ENCODE measurements at places on chromosomes 4 and X.

- no peak for DNase-seq
Observed at GRCh38 chrX:38287674-38288073, 39.6 kb downstream of the RPGR start.

- no peak for DNase-seq
Observed at GRCh38 chrX:137565318-137565904, 516 bp upstream of the ZIC3 start.

DNA sequence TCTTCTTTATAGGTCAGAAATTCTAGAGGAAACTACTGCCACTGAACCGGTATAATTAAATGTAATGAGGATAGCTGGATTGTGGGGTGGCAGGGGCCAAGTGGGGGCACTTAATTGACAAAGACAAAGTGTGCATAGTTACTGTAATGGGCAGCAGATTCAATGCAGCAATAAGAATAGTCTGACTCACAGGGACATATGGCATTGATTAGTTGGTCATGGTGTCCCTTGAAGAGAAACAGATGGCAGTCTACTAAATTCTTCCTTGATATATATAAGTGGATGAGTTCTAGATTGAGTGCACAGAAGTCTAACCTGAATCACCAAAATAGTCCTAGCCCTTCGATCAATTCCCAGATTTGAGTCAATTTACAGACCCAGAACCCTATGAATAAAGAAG lies 31.6 kb downstream of the ETDC start:
- DNase-seq, result no peak

- no peak for DNase-seq
Observed at GRCh38 chrX:121802881-121803412, 755.5 kb downstream of the GLUD2 start.

GRCh38 chr4:7904952-7905915 lies 34.4 kb downstream of the AFAP1 start:
- DNase-seq, result no peak

DNA sequence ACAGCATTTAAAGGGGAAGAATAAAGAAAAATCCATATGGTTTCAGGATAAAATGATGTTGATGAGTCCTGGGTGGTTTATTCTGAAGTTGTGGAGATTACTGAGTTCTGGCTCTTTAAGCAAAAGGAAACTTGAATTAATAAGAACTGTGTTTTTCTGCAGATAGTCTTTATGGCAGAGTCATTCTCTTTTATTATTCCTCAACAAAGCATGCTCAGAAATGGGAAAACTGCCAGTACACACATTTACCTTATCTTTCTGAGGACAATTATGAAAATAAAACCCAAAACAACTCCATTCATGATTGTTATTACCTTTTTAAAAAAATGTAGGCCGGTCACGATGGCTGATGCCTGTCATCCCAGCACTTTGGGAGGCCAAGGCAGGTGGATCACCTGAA lies 58.5 kb downstream of the ADD1 start:
- no peak for DNase-seq

DNA sequence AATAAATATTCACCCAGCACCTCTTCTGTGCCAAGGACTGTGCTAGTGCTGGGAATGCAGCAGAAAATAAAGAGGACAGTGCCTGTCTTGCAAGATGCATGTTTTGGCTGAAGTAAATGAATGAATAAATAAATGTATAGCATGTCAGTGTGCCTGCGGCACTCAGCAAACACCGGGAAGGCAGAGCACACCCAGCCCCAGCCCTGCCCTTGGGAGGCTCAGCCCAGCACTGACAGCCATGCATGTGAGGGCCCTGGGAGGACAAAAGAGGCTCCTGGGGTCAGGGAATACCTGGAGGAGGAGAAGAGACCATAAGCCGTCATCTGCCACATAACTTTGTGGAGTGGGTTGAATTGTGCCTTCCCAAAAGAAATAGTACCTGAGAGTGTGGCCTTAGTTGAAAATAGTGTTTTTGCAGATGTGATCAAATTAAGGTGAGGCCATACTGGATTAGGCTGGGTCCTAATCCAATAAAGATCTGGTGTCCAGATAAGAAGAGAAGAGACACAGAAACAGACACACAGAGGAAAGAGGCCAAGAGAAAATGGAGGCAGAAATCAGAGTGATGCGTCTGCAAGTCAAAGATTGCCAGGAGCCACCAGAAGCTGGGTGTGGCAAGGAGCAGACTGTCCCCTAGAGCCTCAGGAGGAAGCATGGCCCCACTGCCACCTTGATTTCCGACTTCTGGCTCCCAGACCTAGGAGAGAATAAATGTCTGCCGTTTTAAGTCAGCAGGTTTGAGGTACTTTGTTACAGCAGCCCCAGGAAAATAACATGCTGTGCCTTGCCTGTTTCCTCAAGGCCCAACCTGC lies 16.3 kb downstream of the C4orf50 start:
- no peak for DNase-seq

DNA sequence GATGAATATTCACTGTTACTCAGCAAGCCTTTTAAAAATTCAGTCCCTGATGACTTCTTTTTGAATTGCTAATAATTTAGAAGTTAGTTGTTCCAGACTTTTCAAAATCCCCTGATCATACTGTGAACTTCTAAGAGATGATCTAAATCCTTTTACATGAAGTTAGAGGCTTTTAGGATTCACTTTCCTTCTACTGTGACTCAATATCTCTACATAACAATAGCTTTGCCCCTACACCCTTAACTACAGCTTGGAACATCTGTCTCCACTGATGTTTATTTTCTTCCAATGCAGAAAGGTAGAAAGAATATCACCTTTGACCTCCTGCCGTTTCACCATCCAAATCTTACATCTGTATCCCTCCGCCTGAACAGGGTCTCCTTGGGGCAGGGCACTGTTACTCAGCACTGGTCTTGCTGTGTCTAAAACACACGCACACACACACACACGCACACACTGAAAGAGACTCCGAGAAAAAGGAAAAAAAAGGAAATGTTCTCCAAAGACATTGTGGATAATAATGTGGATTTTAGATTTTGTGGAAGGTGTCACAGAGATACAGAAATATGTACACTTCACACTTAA lies 111.6 kb upstream of the GPRIN3 start:
- no peak for DNase-seq

GRCh38 chr4:102759831-102760644 lies 730 bp downstream of the MANBA start:
- peak; percentile 42 for DNase-seq

GRCh38 chr4:76016393-76016792 lies 6.9 kb downstream of the CXCL10 start:
- DNase-seq, result no peak

- DNase-seq, result no peak
Observed at GRCh38 chrX:31847773-31848172, 775.9 kb upstream of the FTHL17 start.

GRCh38 chrX:41733939-41734338 lies 10.0 kb downstream of the GPR82 start:
- DNase-seq, result no peak

DNA sequence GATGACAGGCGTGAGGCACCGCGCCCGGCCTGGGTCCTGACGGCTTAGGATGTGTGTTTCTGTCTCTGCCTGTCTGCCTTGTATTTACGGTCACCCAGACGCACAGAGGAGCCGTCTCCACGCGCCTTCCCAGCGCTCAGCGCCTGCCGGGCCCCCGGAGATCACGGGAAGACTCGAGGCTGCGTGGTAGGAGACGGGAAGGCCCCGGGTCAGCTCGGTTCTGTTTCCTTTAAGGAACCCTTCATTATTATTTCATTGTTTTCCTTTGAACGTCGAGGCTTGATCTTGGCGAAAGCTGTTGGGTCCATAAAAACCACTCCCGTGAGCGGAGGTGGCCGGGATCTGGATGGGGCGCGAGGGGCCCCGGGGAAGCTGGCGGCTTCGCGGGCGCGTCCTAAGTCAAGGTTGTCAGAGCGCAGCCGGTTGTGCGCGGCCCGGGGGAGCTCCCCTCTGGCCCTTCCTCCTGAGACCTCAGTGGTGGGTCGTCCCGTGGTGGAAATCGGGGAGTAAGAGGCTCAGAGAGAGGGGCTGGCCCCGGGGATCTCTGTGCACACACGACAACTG lies 1.3 kb downstream of the SHOX start:
- DNase-seq, result no peak

GRCh38 chr4:123133397-123134050 lies 211.1 kb upstream of the NUDT6 start:
- no peak for DNase-seq

Data from CD4-positive, alpha-beta T cell treated with Interleukin-4 for 4 hours (primary cell).